ENCODE measurements at places on chromosomes 11 and 22.

GRCh38 chr22:22943521-22944267 lies 56.1 kb downstream of the IGLL5 start:
- no peak for DNase-seq

GRCh38 chr11:72443016-72443415 lies 8.7 kb upstream of the CLPB start:
- no peak for DNase-seq

DNA sequence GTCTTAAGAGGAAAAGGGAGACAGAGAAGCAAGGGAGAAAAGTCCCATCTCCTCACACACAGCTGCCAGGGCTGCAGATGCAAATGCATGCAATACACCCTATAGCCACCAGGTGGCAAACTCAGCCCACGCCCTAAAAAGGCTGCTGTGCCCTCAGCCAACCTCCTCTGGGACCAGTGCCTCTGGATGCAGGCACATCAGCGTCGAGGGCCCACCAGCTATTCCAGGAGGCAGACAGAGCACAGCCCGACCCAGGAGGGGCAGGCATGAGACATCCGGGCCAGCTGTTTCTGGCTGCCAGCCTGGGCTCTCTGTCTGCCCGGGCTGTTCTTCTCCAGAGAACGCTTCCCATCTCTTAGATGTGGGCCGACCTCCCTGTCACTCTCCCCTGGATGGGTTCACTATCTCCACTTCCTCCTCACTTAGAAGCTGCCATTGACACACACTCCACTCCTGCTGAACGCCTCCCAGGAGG lies 39.7 kb downstream of the TPBGL start:
- peak; percentile 79 for DNase-seq

DNA sequence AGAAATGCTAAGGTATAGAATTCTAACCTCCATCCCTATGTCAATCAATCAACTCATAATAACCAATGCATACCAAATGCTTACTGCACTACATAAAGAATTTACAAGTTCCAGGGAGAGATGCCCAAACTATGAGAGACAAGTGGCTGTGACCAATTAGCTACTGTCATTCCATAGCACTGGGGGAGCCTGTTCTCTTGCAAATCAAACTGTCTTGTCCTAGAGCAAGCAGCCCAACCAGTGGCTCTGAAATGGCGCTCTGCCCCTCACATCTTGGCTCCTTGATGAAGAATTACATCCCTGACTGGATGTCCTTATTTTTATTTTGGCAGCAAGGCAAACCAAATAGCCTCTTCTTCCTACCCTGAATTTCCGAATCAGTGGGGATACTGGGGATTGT lies 272.4 kb upstream of the SYN3 start:
- no peak for DNase-seq

GRCh38 chr11:36103933-36104530 lies 160.2 kb downstream of the LDLRAD3 start:
- DNase-seq: no peak

DNA sequence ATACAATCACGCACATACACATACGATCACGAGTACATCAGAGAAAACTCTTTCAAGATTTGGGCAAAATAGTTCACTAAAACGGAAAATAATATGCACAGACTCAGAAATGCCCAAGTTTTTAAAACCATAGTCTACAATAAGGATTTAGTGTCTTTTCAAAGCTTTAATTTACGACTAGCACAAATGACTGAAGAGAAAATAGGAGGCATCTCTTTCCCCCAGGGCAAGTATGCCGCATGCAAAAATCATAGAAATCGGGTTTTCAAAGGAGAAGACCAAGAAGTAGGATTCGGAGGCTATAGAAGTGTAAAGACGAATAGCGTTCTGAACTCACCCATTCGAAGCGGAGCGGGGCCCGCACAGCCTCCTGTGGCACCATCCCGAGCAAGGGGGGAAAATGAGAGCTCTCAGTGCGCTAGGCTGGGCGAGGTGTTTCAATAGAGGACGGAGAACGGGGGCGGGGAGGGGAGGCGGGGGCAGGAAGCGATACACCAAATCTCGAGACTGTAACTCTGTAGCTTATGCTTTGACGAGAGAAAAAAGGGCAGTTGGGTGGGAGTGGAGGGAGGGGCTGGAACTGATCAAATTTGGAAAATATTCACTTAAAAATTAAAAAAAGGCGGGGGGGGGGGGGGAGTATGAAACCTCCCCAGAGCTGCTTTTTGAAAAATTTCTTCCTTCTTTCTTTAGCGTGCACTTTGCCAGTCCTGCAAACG lies 15.8 kb downstream of the BLID start:
- DNase-seq: no peak

- no peak for DNase-seq
These were observed 68.9 kb upstream of the NUP50 start for GRCh38 chr22:45094825-45095224.

DNA sequence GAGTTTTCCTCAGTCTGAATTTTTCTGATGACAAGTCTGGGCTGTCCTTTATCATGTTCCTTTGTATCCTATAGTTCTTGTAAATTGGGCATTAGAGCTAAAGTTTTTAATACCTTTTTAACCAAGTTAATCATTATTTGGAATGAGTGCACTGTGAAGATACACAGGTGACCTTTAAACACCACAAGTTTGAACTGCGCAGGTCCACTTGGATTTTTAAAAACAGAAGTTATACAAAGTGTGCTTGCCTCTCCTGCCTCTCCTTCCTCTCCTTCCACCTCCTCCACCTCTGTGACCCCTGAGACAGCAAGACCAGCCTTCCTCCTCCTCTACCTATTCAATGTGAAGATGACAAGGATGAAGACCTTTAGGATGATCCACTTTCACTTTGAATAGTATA lies 4.4 kb upstream of the TCP11L1 start:
- no peak for DNase-seq

DNA sequence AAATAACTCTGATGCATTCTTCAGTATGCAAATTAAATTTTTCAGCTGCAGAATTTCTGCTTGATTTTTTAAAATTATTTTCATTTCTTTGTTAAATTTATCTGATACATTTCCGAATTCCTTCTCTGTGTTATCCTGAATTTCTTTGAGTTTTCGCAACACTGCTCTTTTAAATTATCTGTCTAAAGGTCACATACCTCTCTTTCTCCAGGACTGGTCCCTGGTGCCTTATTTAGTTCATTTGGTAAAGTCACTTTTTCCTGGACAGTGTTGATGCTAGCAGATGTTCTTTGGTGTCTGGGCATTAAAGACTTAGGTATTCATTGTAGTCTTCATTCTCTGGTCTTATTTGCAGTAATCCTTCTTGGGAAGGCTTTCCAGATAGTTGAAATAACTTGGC lies 577.4 kb upstream of the LUZP2 start:
- no peak for DNase-seq

DNA sequence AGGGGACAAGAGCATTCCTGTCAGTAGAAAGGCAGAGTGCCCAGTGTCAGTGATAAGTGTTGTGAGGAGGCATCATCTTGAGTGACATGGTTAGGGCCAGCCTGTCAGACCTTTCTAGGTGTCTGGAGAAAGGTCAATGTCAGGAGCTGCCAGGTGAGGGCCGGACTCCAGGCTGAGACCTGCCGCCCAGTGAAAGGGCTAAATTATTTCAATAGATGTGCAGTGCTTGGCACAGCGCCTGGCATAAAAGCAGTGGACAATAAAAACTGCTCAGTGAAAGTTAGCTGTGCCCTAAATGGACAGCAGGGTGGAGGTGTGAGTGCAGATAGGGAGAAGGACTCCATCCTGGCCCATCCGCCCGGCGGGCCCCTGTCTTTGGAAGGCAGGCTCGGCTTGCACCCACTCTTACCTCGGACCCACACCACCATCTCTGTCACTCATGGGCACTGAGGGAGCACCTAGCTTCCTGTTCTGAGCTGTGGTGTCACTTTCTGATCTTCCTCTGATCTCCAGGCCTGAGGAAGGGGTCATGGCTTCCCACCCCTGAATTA lies 23.5 kb upstream of the WNT11 start:
- DNase-seq: no peak

DNA sequence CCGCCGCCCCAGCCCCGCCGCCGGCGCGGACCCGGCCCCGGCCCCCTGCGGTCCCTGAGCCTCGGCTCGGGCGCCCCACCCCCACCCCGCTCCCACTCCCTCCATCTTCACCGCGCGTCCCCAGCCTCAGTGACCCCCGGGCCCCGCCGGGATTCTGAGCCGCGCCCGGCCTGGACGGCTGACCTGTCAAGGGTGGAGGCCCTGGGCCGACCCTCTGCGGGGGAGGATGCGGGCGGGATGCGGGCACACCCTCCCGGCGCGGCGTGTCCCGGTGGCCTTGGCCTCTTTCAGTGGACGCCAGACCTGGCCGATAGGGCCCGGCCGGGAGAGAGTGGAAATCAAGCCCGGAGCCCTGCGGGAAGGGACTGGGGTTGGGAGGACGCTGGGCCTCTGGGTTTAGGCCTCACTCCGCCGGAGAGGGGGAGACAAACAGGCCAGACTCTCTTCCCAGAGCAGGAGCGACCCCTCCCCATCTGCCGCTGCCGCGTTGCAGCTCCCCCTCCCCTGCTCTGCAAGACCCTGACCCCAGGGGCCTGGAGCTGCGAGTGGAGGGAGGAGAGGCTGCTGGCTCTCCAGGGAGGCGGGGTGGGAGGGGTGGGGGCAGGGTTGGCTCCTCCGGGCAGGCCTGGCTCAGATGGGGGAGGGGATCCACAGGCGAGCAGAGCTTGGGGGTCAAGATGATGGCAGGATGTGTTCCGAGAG lies 525 bp downstream of the MAPK8IP2 start:
- no peak for DNase-seq

DNA sequence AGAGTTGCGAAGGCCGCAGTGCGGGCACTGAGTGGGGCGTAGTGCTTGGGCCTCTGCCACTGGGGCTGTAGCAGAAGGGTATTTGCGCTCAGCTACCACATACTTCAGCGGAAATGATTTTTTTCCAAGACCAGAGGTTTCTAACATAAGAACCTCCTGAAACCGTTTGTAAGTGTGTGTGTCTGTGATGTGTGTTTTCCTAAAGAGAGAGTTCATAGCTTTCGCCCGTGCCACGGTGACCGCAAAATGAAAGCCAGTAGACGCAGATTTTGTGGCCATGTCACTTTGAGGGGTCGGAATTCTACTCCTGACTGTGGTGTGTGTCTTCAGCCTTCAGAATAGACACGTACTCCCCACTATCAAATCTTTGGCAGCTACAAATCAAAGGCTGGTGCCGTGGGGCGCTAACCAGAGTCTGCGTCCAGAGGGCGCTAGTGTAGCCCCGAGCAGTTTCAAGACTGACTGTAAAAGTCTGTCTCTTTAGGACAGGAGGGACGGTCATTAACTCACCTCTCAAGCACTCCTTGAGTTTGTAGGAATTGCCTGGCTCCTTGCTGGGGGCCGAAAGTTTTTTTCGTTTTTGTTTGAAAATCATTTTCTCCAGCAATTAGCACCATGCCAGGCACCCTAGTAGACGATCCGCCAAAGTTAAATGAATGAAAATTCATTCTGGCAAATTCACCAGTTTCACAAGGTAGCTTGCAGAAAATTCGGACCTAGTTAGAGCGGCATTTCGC lies 2.5 kb upstream of the CALCA start:
- peak; percentile 18 for DNase-seq

DNA sequence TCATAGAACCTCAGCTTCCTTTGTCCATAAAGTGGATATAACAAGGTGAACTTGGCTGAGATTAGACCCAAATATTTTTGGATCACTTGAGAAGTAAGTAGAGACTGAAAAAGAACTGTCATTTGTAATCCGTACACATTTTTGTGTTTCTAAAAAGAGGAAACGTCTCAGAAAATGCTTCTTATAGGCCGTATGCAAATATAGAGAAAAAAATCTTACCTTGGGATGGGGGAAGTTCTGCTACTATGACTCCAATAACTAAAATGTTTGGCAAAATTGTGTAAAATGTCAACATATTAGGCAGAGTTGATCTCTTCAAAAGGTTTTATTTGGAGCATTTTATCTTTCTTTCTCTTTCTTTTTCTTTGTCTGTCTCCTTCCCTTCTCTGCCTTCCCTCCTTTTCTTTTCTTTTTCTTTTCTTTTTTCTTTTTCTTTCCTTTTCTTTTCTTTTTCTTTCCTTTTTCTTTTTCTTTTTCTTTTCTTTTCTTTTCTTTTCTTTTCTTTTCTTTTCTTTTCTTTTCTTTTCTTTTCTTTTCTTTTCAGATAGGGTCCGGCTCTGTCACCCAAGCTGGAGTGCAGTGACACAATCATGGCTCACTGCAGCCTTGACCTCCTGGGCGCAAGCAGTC lies 48.2 kb downstream of the ADM start:
- DNase-seq: no peak

DNA sequence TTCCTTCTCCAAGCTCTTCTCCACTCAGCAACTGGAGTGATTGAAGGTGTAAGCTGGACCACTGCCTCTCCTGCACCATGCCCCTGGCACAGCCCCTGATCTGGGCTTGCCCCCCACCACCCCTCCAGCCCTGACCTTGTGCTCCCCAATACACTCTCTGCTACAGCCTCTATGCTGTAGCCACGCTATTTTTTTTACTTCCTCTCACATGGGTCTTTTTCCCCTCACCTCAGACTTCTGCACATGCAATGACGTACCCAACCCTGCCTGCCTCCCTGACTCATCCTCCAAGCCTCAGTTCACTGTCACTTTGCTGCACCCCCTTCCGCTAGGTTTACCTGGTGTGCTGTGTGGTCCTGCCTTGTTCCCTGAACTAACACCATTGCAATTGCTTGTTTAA lies 9.0 kb downstream of the CSNK2A3 start:
- no peak for DNase-seq

GRCh38 chr11:124865181-124865901 lies at the start of gene ROBO3:
Gene ROBO3 (plus strand): TSS chr11:124865432. CDS start chr11:124865578, 146 bp downstream.
- DNase-seq: no peak

Data from pons (tissue), 1 donor.